ENCODE measurements at places on chromosomes 16 and 17.
A peak's percentile ranks its signal among the peaks of the same experiment; 100 is the strongest.

GRCh38 chr16:46673320-46674013 lies 15.5 kb downstream of the VPS35 start:
- peak; percentile 44 for DNase-seq

- DNase-seq, result no peak
Observed at GRCh38 chr17:8935191-8935590, 30.3 kb downstream of the PIK3R5 start.

DNA sequence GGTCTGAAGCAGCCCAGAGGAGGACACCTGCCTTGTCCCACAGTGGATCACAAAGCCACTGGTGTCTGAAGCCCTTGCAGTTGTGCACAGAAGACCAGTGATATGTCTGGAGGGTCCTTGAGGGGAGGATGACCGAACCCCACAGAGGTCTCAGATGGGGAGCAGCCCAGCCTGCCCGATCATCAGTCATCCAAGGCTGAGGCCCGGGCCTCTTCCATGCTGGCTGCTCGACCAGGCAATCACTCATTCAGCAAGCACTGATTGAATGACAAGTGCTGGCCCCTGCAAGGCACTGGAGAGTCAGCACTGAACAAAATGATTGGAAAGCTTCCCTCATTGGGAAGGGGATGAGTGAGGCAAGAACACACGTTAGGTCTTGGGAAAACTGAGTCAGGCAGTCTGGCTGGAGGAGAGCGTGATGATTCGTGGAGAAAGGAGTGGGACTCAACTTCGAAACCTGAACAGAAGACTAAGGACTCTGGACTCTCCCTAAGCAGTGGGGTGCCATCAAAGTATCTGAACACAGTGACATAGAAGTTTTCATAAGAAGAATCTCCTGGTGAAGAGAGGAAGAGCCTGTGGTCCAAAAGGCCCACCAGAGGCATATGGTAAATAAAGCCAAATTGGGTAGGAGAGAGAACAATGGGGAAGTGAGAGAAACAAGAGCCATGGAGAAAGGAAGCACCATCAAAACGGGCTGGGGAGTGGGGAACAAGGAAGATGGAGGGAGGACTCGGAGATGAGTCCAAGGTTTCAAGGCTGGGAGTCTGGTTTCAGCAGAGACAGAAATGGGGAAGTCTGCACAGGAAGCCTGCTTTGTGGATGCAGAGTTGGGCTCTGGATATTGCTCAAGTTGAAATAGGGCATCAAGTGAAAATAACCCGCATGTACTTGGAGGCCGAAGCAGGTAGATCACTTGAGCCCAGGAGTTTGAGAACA lies 10.2 kb downstream of the PIK3R5 start:
- DNase-seq, result no peak

- no peak for DNase-seq
Observed at GRCh38 chr16:88532434-88533241, 37.6 kb upstream of the ZC3H18 start.

DNA sequence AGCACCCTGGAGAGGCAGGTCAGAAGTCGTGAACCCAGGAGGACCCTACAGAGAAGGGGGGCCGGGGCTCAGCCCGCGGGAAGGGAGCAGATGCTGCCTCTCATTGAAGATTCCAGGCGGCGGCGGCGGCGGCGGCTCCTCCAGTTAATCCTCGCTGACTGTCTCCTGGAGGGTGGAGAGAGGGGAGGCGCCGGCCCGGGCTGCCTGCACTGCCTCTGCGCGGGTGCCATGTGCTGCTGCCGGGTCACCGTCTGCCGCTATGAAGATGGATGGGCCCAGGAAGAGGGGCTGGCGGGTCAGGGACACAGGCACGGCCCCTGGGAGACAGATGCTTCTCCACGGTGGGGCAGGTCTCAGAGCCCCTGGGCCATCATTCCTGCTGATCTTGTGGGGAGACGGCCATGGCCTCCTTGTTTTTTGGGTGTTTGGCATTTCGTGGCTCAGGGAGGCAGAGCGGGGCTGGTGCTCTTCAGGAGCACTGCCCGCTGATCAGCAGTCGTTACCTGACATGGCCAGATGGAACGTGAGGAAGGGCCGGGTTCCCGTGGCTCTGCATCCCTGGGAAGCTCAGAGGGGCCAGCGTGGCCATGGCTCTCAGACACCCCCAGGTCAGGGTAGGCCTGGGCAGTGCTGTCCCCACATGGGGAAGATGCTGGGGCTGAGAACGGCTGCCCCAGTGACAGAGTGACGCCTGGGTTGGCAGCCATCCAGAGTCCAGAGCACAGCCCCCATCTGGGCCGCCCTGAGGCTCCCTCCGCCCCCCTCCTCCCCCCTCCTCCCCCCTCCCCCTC lies 36.1 kb downstream of the GINS2 start:
- peak; percentile 21 for DNase-seq

DNA sequence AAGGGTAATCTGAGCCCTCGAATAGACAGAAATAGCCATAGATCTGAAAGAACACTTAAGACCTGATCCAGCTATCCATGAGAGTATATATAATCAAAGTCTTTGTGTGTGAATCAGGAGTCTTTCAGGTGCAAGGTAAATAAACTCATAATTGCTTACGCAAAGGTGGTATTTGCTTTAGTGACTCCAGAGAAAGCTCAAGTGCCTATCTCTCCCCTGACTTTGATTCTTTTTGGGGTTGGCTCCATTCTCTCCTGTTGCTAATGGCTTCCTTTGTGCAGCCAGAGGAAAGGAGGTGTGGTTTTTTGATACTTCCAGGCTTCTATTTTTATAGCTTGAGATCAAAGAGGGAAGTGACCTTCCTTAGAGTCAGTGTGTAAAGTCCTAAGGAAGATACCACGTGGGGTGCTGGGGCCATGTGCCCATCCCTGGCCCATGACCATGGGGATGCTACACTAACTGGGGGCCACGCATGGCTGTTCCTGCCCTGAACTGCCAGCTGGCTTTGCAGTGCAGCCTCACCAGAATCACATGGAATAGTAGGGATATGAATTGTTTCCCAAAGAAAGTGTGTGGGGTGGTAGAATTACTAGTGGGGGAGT lies 45.8 kb downstream of the TENT4B start:
- no peak for DNase-seq
